MCF 10A (cell line): ENCODE measurements at places on chromosomes 3 and 15. TPM values are rescaled to one million over a fixed set of nuclear protein-coding genes. Genes with fewer than 3 reads are reported as not detected.

The INO80 gene
- 32.3 and 33.8 TPM in 2 replicates for total RNA-seq

The ARHGEF26 gene
- 0.29 and 0.63 TPM in 2 replicates for total RNA-seq

The NR2F2 gene
- total RNA-seq = 9.6 and 10.9 TPM in 2 replicates

DNA sequence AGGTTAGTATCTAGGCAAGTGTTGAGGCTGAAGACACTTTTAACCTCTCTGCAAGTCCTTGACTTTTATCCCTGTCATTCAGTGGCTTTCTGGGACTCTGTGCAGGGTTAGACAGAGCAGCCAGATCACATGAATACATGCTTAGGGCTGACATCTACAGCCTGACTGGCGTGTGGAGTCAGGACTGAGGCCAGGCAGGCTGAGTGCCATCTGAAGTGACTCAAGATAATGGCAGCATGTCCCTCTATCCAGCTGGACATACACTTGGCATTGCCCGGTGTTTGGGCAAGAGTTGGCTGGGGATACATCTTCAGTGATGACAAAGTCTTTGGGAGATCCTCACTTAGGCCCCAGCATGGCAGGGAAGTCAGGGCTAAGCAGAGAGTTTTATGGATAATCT, 22.4 kb downstream of the DUOX2 start:
- peaks cover 35% of the 10 kb centered on the region for H3K27me3 ChIP-seq
- no peak for DNase-seq
- H3K27ac ChIP-seq = no peak overlapping the region
- no peaks in the 10 kb centered on the region for H3K36me3 ChIP-seq
- peaks cover 8% of the 10 kb centered on the region for H3K4me1 ChIP-seq

DNA sequence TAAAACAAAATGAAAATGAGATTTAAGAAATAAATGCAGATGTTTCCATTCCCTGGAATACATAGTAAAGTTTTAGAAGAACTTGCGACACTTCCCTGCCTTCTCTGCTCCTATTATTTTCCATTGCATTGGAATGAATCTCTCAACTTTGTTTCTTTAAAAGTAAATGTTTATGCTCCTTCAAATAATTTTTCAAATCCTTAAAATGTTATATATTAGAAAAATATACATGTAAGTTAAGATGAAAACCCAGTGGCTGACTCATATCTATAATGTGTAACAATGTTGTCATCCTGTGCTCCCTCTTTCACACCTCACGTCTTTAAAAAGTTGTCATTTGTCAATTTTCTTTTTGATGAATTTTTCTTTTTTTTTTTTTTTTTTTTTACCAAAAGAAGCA, 3.6 kb downstream of the RBMS3 start:
- H3K4me1 ChIP-seq = peaks cover 21% of the 10 kb centered on the region
- peak overlapping the region; percentile 85 for H3K27ac ChIP-seq
- peak overlapping the region; percentile 79 for H3K4me3 ChIP-seq

DNA sequence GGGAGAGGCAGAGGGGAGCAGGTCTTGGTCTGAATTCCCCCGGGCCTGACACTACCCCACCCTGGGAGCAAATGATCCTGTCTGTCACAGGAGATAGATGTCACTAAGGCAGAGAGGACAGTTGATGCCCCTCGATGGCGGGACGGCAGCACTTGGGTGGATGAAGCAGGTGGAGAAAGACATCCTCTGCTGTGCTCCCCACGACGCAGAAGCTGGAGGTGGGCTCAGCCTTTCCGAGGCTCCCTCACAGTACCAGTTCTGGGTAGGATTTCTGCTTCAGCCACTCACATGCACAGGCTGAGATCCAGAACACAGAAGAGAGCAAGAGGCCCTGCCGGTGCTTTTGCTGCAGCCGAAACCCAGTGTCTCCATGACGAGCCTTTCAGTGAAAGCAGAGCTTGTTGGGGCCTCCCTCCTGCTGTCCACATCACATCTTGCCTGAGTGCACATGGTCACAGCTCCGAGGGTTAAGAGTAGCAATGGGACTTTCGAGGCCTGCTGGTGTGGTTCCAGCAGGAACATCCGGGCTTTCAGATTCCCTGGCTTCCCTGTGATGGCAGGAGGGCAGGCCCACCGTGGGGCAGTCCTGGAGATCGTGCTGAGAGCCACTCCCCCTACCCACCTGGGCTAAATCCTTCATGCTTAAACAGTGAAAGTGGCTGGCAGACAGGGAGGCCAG, 107.3 kb upstream of the PRR20G start:
- DNase-seq = no peak
- H3K27me3 ChIP-seq = no peaks in the 10 kb centered on the region
- no peaks in the 10 kb centered on the region for H3K36me3 ChIP-seq

DNA sequence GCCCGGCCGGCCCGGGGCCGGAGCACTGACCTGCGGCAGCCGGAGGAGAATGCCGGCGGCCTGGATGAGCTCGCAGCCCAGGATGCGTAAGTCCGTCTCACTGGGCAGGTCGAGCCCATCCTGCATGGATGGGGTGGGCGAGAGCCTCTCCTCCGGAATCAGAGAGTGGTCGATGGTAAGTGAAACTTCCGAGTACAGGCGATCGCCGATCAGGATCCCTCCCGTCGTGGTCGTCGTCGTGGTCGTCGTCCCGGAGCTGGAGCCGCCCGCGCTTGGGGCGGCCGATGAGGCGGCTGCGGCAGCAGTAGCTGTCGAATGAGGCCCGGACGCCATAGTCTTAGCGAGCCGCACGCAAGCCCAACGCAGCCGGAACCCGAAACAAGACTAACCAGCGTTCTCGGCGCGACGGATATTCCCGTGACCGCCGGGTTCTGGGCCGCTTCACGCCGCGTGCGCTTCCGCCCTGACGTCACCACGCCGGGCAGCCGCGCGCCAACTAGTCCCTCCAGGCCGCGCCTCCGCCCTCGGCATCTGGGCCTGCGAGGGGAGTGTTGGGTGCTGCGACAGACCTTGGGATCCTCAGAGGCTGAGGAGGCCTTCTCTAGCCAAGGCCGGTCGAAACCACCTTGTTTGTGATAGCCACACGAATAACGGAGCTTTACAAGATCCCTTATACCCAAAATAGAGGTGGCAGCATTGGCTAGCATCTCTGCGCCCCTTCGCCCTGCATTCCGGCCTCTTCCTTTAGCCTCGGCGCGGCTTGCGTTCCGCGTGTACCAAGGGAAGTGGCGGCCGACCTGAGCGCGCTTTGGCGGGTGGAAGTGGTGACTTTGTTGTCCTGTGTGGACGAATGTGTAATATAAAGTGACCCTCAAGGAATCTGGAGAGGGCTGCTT, at the start of gene CCNL1:
Gene CCNL1, minus strand, starts transcription at position 386 of the 896 bp plus-strand sequence. Its CDS starts 53 bp downstream, at position 333.
- peak within 1 kb of the TSS; percentile 100 for H3K27ac ChIP-seq
- H3K4me3 ChIP-seq = peak within 1 kb of the TSS; percentile 97
- DNase-seq = peak; percentile 97
- no peaks in the 10 kb centered on the region for H3K27me3 ChIP-seq
- H3K4me1 ChIP-seq = peaks cover 19% of the 10 kb centered on the region

- H3K27me3 ChIP-seq = no peaks in the 10 kb centered on the region
- H3K27ac ChIP-seq = no peak overlapping the region
- no peaks in the 10 kb centered on the region for H3K4me1 ChIP-seq
- peaks cover 7% of the 10 kb centered on the region for H3K36me3 ChIP-seq
- DNase-seq = no peak
- H3K4me3 ChIP-seq = no peak overlapping the region
Observed at GRCh38 chr15:80835336-80835735, 56.2 kb downstream of the CEMIP start.

- no peaks in the 10 kb centered on the region for H3K36me3 ChIP-seq
- H3K27ac ChIP-seq = no peak overlapping the region
- no peaks in the 10 kb centered on the region for H3K27me3 ChIP-seq
- no peak for DNase-seq
- no peak overlapping the region for H3K4me3 ChIP-seq
- H3K4me1 ChIP-seq = no peaks in the 10 kb centered on the region
Observed at GRCh38 chr3:119140466-119140865, 5.5 kb upstream of the TEX55 start.

DNA sequence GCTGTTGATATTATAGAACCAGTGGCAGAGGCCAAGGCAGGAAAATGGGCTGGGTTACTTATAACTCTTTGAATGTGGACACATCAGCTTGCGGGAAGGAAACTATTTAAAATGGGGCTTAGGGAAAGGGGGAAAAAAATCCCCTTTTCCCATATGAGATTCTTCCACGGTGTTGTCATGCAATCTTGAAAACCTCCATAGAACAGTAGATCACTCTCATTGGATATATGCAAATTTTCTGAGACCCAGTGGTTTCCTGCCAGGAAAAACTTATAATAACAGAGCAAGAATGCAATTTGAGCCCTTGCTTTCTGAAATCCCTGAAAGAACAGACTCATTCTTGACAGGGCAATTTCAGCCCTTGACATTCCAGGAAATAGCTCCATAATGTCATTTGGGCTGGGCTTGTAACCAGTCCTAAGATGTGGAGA, 31.1 kb downstream of the TMEM212 start:
- DNase-seq = peak; percentile 78
- peaks cover 45% of the 10 kb centered on the region for H3K4me1 ChIP-seq
- H3K4me3 ChIP-seq = peak overlapping the region; percentile 6
- H3K27ac ChIP-seq = peak overlapping the region; percentile 90
- no peaks in the 10 kb centered on the region for H3K27me3 ChIP-seq

DNA sequence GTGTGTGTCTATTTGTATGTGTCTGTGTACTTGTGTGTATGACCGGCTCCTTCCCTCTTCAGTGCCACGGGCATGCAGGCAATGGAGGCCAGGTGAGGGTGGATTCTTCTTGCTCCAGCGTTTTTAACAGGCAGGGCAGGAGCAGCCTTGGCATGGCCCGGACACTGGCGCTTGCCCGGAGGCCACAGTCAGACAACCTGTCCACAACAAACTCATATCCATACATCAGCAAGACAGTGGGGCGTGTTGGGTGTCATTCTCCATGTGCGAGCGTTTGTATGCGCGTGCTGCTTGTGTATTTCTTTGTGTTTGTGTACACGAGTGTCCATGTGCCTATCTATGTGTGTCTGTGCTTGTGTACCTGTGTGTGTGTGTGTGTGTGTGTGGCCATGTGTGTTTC, 29.8 kb downstream of the PTH1R start:
- H3K4me3 ChIP-seq = no peak overlapping the region
- no peaks in the 10 kb centered on the region for H3K36me3 ChIP-seq
- H3K4me1 ChIP-seq = peaks cover 5% of the 10 kb centered on the region
- DNase-seq = no peak
- no peak overlapping the region for H3K27ac ChIP-seq

DNA sequence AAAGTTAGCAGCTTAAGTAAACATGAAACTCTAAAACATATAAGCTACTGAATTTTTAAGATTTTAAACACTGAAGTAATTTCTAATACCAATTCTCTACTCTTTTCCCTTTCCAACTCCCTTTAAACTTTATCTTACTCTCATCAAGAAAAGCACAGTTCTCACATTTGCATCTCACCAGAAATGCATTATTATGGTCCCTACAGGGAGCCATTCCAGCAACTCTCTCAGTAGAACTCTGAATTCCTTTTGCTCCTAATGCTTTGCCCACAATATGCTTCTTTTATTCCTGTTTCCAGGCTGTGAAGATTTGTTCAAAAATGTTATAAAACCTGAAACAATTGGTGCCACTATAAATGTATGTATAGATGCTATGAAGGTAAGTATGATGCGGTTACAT, 83.4 kb downstream of the TFDP2 start:
- no peak overlapping the region for H3K4me3 ChIP-seq
- no peaks in the 10 kb centered on the region for H3K36me3 ChIP-seq
- no peak overlapping the region for H3K27ac ChIP-seq
- H3K4me1 ChIP-seq = no peaks in the 10 kb centered on the region
- no peak for DNase-seq
